Muscle of back (tissue), 13 donors: ENCODE measurements at places on chromosomes 12 and 14. TPM values are rescaled to one million over a fixed set of nuclear protein-coding genes. Genes with fewer than 3 reads are reported as not detected.

SOX5 gene
- 1.7 TPM for polyA plus RNA-seq

ABCB9 gene
- polyA plus RNA-seq: 4.1 TPM

CALM1 gene
- polyA plus RNA-seq: 272 TPM

CCDC197 gene
- not detected for polyA plus RNA-seq

CAPZA3 gene
- not detected for polyA plus RNA-seq

MYH7 gene
- polyA plus RNA-seq: 668 TPM

GRCh38 chr12:57332646-57333312 is 81.8 kb upstream of the STAC3 start:
- no peak for DNase-seq
